ENCODE measurements at places on chromosomes 5 and 9.

GRCh38 chr9:132673355-132673754, 3.1 kb downstream of the GTF3C4 start:
- DNase-seq, result no peak

- no peak for DNase-seq
Measured at GRCh38 chr9:68547417-68547816, 6.7 kb upstream of the TMEM252 start.

- no peak for DNase-seq
Measured at GRCh38 chr5:158273035-158273434, 414.1 kb upstream of the CLINT1 start.

- no peak for DNase-seq
Measured at GRCh38 chr5:14743601-14744295, 79.2 kb downstream of the OTULIN start.

GRCh38 chr5:80181618-80182211, 74.1 kb downstream of the SERINC5 start:
- no peak for DNase-seq

- no peak for DNase-seq
Measured at GRCh38 chr5:131595088-131596033, 39.7 kb downstream of the RAPGEF6 start.

DNA sequence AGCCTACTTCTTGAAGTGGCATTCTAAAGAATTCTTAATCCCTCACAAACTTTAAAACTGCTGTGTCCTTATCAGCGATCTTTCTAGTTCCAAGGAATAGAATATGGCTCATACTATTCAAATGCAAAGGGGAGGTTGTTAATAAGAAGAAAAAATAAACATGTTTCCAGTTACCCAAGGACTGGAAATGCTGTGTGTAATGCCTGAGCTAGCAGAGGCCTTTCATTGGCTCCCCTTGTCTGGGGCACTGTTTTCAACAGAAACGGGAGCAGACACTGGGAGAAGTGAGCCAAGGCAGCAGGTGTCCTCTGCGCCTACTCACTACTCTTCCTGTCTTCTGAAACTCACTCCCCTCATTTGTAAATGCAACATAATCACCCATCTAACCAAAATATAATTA, 253.0 kb downstream of the MARCHF11 start:
- DNase-seq, result no peak

DNA sequence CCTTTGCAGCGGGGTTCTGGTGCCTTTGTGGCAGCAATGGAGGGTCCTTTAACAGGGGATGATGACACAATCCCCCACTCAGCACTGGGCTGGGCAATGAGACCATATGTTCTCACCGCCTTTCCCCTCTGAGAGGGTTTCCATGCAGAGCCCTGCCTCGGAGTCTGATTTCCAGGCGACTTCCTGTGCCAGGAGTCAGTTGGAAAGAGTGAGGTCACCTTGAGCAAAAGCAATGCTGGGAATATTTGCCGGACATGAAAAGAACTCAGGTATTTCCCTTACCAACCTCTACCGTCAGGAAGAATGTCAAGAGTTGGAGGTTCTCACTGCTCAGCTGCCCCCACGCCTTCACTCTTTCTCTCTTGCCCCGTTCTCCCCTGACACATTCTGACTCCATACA, 284.2 kb upstream of the IRX1 start:
- DNase-seq, result no peak

- DNase-seq, result no peak
Measured at GRCh38 chr5:130455175-130455574, 550.9 kb downstream of the CHSY3 start.
